DMS 273 treated with DMSO at 0.1 percent for 48 hours (cell line): ENCODE measurements at places on chromosomes 1 and 21.

- peak; percentile 81 for DNase-seq
These were observed 152.4 kb upstream of the HMGB4 start for GRCh38 chr1:33711511-33711910.

GRCh38 chr1:1374589-1374928 lies 448 bp downstream of the AURKAIP1 start:
- DNase-seq = no peak

DNA sequence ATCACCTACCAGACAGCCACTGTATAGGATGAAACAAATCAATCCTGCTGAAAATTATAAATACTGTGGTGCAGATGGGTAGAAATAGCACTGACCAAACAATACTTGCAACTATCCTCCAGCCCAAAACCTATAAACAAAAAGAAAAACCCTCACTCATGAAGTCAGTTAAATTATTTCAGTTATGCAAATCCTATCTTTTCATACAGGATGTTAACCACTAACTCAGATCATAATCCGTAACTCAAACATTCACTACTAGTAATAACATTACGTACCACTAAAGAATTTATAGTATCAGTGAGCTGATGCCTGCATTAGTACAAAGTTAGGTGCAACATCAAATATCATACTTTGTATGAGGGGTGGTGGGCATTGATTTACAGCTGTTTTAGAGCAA lies 2.6 kb downstream of the NDC1 start:
- DNase-seq = no peak

- no peak for DNase-seq
These were observed 137.4 kb downstream of the DYRK1A start for GRCh38 chr21:37503848-37504467.

DNA sequence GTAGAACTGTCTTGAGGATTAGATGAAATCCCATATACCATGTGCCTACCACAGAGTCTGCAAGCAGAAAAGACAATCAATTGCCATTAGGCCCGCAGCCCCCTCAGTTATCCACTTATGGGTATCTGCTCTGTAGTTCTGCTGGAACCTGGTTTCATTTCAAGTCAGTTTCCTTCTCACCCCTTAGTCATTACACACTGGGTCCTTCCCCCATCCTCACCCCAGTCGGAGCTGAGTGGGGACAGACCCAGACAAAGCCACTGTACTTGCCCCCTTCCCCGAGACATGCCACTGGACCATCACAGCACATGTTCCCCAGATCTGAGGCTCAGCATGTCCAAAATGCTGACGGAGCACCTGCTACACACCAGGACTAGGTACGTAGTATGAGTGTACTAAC lies 21.2 kb downstream of the PGLYRP3 start:
- no peak for DNase-seq

GRCh38 chr1:206709772-206710459 lies 25.2 kb downstream of the MAPKAPK2 start:
- no peak for DNase-seq

DNA sequence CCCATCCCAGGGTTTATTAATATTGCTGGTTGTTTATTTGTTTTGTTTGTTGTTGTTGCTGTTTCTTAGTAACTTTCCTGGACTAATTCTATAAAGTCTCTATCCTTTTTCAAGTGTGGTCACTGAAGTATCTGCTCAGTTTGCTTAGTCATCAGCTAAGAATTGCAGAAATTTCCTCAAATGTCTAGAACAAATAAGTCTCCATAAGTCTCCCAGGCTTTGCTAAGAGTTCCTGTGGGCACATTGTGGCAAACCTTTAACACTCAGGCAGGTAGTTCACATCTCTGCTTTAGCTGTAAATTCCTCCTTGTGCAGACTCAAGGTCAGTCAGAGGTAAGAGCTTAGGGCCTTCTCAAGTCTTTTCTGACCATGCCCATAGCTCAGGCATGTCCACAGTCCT lies 38.9 kb upstream of the C1orf185 start:
- DNase-seq = no peak

- DNase-seq = no peak
These were observed 137.7 kb downstream of the COL11A1 start for GRCh38 chr1:102970496-102971078.

DNA sequence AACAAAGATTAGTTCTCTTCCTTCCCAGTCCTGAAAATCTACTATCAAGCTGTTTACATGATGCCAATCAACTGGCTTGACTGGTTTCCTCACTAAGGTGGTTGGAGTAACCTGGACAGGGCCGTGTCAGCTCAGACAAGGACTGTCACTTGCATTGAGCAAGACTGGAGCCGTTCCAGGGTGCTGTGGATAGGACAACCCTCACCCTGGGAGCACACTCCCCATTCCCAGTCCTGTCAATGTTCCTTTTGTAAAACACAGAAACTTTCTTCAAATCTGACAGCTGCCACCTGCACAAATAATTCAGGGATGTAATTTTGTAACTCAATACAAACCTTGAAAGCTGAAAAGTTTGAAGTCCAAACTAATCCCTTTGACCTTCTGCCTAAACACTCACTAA lies 31.4 kb downstream of the PLPP3 start:
- DNase-seq = no peak

DNA sequence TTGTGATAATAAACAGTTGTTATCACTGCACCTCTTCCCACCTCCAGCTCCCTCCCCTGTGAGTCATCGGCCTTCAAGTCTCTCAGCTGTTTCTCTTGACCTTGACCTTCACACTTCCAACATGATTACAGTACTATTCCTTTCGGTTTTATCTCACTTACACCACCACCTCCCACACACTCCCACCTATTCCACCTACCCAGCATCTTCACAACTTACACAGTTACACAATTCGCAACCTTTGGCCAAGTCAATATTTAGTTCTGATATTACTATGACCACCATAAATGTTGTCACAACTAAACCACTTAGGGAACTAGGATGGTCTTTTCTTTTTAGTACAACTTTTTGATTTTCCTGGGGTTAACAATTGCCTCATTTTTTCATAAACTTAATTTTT lies 60.2 kb downstream of the RIPK4 start:
- DNase-seq = no peak

DNA sequence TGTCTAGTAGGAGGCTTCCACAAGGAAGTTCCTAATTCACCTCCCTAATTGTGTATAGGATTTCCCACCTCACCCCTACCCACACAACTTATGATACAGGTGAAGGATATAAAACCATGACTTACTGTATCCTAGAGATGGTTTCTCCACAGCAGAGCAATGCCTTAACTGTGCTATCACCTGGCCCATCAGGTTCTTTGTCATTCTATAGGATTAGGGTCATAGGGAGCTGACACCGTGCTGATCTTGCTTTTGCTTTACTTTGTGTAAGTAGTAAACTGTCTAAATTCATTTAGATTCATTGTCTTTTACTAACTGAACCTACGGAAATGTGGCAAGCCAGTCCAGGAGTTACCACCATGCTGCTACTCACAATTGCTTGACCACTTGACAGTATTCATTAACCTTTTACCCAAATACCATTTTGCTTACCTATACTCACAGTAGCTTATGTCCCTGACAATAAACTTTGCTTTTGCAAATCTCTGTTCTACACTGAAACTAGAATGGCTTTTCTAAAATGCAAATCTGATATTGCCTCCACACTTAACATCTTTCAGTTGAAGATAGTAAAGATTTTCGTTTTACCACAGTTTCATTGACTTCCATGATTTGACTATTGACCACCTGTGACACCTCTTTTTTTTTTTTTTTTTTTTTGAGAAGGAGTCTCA lies 147.6 kb downstream of the IFI44 start:
- DNase-seq = no peak

DNA sequence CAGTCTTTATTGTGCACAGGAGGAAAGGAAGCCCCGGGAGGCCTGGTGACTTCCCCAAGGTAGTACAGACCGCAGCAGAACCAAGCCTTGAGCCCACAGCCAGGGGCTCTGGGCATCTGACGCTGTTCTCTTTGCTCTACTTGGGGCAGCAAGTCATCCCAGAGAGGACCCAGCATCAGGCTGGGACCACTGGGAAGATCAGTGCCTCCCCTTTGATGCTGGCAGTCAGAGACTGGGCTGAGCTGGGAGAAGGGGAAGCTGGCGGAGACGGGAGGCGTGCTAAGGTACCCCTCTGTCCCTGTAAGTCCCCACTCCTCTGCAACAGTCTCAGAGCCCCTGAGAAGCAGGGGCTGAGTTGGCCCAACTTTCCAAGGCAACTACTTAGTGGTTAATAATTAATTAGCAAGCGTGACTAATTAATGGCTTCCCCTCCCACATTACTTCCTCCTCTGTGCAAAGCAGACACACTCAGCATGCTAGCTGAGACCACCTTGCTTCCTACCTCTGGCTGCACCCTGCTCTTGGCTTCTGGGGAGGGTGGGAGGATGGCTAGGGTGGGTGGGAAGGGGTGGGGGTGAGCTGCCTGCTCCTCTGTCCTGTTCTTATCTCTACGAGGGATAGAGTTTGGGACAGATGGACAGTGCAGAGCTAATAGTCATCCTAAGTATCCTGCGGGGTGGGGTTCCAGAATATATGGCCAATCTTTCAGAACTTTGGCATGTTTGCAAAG lies 1.3 kb downstream of the INAVA start:
- DNase-seq = no peak

- no peak for DNase-seq
These were observed 35.9 kb upstream of the SAMSN1 start for GRCh38 chr21:14581902-14582457.

- DNase-seq = no peak
These were observed 14.1 kb downstream of the ALPL start for GRCh38 chr1:21523297-21523813.

- no peak for DNase-seq
These were observed 12.0 kb upstream of the ADORA3 start for GRCh38 chr1:111515291-111516004.

- no peak for DNase-seq
These were observed 27.3 kb downstream of the LY9 start for GRCh38 chr1:160823296-160823695.

DNA sequence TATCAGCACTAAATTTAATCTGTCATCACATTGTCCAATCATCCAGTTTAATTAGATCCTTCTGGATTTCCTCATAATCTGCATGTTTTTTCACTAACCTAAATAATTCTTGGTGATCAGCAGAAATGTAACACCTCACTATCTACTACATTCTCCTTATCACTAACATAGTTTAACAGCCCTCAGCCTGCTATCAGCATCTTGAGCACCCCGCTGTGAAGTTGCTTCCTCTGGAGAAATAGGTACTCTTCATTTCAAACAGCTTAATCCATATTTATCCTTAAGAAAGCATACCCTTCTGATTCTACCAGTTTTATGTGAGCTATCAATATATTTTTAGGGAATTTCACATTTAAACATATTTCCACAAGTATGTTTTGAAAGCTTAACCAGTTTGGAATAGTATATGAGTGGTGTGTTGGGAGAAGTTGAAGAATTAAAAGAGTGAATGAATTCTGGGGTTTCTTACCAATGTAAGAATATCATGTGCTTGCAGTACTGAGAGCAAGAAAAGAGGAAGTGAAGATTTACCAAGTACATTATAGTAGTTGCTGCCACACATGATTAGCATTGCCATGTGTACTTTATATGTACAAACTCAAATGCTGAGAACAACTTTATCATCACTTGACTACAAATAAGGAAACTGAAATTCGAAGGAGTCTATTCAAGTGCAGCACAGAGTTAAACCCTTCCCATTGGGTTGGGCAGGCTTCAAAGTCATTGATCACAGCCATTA lies 771.1 kb upstream of the ADGRL4 start:
- DNase-seq = no peak

DNA sequence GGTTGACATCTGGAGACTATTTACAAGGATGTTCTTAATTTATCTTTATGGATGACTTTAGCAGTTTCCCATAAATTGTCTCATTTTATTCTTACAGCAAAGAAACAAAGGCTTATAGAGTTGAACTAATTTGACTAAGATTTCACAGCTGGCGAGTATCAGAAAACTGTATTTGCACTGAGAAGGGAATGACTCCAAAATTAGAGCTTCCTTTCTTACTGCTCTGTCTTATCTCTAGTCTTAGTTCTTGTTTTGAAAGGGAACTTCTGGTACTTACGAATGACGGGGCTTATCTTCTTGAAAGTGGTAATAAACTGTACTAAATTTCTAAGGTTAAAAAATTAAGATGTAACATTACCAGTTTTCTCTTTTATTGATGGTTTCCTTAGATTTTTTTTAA lies 13.6 kb downstream of the CNST start:
- DNase-seq = no peak

DNA sequence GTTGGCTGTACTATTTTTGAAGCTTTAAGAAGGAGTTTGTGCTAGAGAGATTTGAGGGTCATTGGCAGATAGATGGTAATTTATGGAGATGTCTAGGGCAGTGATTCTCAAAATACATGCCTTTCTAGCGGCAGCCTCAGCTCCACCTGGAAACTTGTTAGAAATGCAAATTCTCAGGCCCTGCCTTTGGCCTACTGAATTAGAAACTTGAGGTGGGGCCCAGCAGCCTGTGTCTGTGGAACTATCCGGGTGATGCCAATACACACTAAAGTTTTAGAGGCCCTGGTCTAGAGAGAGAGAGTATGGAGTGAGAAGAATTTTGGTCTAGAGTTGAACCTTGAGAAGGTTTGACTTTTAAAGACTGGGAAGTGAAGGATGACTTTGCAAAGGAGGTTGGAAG lies 82.5 kb downstream of the CDC14A start:
- DNase-seq = no peak

- DNase-seq = no peak
These were observed 39.9 kb downstream of the SIPA1L2 start for GRCh38 chr1:232589812-232590743.

DNA sequence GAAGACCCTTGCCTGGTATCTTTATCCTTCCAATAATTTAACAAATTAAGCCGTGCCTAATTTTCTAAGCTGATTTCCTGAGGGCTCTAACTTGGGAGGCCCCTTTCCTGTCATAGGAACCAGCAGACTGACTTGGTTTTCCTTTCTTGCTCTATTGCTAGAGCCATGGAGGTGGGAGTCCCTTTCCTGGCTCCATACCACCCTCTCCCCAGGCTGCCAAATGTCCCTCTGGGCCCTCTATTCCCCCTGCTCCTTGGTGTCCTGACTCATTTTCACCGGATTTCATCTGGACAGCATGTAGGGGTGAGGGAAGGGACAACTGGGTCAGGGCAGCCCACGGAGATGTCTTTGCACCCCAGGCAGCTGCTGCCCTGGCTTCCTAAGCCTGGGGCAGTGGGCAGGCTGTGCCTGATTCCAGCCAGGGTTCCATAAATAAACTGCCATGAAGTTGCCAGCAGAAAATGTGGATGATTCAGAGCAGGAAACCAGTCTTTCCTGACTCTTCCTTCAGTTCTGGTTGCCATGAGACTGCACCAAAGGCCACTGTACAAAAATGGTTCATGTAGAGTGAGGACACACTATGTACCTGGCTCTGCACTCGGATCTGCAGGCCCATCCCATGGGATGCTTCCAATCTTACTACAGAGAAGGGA lies 38.0 kb upstream of the SERBP1 start:
- no peak for DNase-seq

DNA sequence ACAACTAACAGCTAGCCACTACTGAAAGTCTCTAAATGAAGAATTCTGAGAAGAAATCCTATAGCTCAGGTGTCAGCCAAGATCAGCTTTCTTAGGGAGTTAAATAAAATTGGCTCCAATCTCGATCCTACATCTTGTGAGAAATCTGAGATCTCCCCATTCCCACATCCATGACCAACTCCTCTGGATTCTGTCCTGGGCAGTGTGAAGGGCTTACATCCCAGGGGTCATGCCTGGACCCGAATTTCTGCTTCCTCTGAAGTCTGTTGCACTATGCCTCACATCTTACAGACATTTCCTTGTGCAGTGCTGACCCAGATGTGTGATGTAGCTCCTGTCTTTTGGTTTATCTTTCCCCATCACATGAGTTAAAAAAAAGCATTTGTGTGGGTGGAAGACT lies 4.8 kb upstream of the TNN start:
- DNase-seq = no peak

- DNase-seq = no peak
These were observed 105.1 kb downstream of the COLGALT2 start for GRCh38 chr1:183932412-183932811.

GRCh38 chr1:118136187-118136941 lies 48.7 kb downstream of the SPAG17 start:
- DNase-seq = no peak
